ENCODE measurements at places on chromosomes 6 and 20.

DNA sequence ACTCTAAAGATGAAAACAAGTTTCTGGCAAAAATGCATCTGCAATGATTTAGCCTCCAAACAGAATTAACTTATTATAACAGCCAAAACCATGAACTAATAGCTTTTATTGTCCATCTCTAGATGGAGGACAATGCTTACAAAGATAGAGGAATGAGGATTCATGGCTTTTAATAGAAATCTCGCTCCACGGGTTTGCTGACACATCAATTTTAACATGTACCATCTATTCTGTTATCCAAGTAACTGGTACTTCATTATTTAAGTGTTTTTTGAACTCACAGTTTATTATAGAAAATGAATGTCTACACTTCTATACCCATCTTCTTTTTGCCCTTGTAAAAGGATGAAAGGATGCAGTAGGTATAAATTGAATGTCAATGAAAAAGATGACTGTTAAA lies 10.8 kb downstream of the TMX4 start:
- no peak for DNase-seq

DNA sequence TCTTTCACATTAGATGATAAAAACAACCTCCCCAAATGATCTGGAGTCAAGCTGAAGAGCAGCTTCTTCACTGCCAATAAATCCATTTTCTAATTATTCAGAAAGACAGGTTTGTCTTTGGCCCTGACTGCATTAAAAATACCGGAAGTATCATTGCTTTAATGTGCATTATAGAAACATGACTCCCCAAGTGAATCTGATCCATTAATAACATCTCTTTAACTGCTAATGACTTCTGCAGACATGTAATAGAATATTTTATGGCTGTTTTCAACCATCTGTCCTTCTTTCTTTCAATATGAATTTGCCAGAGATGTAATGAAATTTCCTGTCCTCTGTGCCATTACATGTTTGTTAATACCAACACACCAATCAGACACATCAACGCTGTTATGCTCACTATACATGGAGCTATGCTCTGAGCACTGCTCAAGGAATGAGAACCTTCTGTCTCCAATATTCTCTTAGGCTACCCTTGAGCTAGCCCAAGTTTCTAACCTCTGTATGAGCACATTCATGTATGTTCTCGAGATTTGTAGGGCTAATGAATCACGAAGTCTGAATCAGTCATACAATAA lies 87.8 kb downstream of the LYRM4 start:
- DNase-seq = no peak

- DNase-seq = no peak
These were observed 50.7 kb downstream of the NOX3 start for GRCh38 chr6:155404937-155405336.

- DNase-seq = no peak
These were observed 23.5 kb upstream of the HTR1E start for GRCh38 chr6:86913795-86914194.

DNA sequence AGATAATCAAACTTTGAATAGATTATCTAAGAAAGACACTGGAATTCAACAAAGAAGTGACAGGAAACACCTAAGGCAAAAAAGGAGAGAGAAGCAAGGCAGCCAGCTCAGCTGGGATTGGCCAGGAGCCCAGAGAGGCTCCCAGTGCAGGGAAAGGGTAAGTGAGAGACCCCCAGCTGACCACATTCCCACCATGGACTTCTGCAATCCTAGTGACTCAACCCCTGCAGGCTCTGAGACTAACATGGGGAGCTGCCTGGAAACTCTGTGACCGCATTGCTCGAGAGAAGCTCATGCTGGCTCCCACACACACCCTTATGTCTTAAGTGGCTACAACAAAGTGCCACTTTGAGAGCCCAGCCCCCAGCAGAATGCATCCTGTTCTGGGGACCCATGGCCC lies 215.1 kb downstream of the PACRG start:
- DNase-seq = no peak

DNA sequence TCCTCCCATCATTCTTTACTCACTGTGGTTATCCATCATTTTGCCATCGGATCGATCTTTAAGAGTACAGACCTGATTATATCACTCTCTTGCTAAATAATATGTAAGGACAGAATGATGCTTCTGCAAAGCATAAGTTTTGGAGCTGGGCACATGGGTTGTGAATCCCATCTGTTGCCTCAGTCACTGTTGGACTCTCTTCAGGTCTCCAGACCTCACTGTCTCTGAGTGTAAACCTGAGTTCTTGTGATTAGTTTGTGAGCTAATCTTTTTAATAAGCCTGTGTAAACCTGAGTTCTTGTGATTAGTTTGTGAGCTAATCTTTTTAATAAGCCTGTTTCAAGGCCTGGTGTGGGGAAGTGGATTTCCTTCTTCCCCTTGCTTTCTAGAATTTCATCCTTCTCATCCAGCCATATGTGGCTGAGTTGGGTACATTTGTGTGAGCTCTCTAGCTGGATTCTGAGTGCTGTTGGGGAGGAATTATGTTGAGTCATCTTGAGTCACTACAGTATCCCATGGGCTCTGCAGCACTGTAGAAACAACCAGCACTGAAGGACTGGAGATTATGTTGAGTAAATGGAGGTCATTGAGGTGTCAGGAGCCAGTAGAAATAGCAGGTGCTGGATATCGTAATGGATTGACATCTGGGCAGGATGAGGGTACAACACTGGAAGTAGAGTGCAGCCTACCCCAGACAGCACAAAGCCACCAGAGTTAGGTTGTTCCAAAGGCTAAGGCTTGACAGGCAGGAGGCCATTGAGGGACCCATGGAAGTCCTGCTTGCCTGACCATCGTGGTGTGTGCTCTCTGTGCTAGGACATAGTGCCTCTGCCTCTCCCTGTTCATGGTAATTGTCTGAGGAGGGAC lies 52.4 kb downstream of the SCAND1 start:
- DNase-seq = no peak

GRCh38 chr6:143087856-143088255 lies 27.2 kb downstream of the AIG1 start:
- DNase-seq = no peak

DNA sequence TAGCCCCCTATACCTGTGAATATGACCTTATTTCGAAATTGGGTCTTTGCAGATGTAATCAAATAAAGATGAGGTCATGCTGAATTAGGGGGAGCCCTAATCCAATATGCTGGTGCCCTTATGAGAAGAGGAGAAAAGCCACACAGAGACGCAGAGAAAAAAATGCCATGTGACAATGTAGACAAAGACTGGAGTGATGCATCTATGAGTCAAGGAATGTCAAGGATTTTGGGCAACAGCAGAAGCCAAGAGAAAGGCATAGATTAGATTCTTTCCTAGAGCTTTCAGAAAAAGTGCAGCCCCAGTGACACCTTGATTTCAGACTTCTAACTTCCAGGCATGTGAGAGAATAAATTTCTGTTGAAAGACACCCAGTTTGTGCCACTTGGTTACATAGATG lies 47.4 kb upstream of the HS3ST5 start:
- DNase-seq = no peak

DNA sequence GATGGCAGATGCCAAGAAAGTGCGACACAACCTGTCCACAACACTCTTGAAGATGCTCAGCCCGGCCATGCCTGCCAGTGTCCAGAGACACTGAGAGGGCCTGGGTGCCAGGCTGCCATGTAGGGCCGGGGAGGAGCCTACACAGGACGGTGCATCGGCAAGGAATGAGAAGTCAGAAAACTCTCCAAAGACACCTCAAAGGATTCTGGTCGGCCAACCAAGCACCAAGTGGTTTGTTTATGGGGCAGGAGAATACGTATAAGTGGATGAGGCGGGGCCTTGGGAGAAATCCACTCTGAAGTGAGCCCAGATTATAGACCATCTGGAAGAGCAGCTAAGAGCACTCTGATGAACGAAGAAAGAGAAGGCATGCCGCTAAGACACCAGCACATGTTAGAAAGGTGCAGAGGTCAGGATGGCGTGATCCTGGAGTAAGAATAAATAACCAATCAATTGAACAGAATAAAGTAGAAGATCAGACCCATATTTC lies 120.7 kb upstream of the FOXQ1 start:
- DNase-seq = no peak

- no peak for DNase-seq
These were observed 249.8 kb downstream of the ARHGAP18 start for GRCh38 chr6:129460221-129460620.

DNA sequence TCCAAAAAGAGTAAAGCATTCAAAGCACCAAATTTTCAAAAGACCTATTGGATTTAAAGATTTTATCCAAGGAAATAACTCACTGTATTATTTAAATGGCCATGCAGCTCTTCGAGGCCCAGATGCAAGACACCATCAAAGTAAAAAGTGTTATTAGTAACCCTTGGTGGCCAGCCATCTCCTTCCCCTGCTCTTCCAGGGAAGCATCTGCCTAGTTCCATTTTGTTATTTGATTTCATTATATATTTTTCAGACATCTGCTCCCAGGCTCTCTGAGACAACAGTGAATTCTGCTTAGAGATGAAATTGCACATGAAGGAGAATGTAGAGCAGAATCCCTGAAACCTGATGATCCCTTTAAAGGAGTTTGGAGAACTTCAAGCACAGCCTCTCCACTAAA lies 252.3 kb upstream of the TBX18 start:
- no peak for DNase-seq

- DNase-seq = no peak
These were observed 226.7 kb upstream of the SYNDIG1 start for GRCh38 chr20:24242763-24243162.

DNA sequence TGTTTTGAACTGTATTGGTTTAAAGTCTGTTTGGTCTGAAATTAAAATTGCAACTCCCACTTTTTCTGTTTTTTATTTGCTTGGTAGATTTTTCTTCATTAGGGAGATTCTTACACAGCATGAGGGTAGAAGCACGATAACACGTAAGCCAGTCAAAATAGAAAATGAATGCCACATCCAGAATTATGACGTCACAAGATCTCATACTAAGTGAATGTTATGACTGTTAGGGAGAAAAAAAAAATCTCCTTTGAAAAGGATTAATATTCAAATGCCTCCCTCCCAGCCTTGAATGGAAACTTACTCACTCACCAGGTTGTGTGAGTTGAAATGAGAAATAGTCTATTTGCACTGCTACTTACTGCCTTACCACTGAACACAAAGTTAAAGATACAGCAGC lies 670.8 kb downstream of the TFAP2A start:
- DNase-seq = no peak

- no peak for DNase-seq
These were observed 30.5 kb upstream of the LYRM2 start for GRCh38 chr6:89669002-89669401.

- DNase-seq = peak; percentile 28
These were observed 764 bp downstream of the ZNF292 start for GRCh38 chr6:87155842-87156815.

DNA sequence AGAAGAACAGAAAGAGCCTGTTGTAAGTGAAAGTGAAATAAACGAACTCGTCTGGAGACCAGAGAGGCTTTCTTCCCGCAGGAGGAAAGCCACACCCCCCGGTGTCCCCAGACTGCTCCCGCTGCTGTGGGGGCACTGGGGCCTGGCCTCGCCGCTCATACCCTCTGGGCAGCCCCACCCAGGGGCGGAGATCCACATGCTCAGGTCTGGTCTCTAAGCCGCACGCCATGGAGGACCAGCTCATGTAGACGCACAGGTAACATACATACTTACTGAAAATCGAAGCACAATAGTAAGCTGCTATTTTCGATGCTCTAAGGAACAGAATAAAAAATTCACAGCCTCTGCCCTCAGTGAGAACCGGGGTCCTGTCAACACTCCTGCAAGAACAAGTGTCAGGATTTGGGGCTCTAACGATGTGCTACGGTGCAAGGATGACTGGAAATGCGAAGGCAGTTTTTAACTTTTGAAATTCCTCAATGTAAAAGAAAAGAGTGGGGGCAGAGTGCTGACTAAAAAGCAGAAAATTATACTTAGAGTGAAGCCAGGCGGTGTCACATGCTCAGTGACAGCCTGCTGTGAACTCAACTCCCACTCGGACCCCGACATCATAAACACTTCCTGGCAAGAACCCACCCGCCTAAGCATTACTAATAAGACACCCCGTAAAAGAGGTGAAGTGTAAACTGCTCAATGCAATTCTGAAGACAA lies 110.5 kb downstream of the IRF4 start:
- no peak for DNase-seq

DNA sequence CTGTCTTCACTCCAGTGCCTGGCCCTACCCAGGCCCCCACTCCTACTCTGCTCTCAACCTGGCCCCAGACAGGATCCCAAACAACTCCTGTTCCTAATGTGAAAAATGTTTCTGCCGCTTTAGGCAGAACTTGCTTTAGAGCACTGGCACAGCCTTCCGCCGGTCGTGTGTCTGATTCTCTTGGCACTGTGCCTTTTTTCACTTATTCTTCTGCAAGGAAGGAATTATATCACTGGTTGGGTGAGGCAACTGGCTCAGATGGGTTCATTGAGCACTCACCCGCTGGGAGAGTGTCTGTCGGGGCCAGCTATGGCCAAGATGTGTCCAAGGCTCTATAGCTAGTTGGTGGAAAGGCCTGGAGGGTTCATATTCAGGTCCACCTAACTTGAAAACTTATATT lies 33.6 kb upstream of the HLA-A start:
- DNase-seq = no peak

DNA sequence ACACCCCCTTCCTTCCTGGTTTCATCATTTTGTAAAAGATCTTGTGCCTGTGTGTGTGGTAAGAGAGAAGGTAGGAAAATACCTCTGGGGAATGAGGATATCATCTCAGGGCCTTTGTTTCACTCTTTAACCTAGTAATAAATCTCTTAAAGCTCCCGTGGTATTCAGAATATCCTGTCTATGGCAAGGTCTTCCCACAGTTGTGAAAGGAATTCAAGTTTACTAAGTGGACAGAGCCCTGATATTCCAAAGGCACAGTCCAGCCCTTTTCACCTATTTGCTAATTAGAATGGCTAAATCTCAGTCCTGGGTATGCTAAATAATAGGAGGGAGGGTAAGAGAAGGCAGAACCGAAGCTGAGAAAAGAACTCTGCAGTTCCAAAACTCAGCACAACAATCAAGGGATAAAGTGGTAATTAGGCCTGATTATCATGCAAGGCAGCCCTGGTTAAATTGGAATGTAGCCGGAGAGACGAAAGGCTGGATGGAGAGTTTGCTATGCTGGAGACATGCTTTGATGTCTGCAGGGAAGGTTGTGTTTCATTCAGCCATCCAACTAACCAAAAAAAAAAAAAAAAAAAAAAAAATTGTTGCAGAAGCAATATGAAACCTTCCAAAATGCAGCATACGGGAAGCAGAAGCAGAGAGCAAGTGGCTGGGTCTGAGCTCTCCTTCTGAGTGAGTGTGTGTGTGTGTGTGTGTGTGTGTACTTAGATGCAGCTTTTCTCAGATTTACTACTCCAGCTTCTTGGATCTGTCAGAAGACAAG lies 28.5 kb upstream of the PIM1 start:
- no peak for DNase-seq

DNA sequence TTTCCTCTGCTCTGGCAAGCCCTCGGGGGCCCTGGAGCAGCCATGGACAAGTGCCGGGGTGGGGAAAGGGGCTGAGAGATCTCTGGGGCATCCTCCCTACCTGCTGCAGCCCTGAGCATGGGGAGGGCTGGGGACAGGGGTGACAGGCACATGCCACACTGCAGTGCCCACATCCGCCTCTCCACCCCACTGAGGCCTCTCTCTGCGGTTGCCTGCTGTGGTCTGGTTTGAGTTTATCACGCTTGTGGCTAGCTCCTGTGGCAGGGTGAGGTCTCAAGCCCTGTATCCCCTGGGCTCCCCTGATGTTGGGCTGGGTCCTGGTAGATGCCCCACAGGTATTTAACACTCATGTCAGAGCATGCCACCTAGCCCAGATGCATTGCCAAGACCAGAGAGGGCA lies 52.9 kb upstream of the MLN start:
- DNase-seq = peak; percentile 28

GRCh38 chr6:55174211-55175026 lies at the start of gene HCRTR2:
Gene HCRTR2, plus strand, starts transcription at chr6:55174515. Its CDS starts 73 bp downstream, at chr6:55174588.
- no peak for DNase-seq

All from activated naive CD4-positive, alpha-beta T cell (primary cell).